Hypothalamus (tissue), 51 donors: ENCODE measurements at places on chromosomes 5 and 9.

- no peak for DNase-seq
Observed at GRCh38 chr5:58469896-58470295, 10.0 kb upstream of the PLK2 start.

GRCh38 chr9:34047864-34048726 lies 592 bp downstream of the UBAP2 start:
- no peak for DNase-seq

DNA sequence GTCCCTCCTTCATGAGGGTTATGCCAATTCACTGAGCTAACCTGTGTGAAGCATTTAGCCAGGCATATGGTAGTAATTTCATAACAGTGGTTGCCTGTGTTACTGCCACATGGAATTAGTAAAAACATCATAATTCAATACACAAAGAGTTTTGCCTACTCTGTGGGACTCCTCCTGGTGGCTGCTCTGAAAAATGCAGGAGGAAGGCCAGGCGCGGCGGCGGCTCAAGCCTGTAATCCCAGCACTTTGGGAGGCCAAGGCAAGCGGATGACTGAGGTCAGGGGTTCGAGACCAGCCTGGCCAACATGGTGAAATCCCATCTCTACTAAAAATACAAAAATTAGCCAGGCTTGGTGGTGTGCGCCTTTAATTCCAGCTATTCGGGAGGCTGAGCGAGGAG lies 547.3 kb downstream of the CDK5RAP2 start:
- no peak for DNase-seq

GRCh38 chr9:93846349-93846748 lies 108.8 kb downstream of the BARX1 start:
- no peak for DNase-seq

DNA sequence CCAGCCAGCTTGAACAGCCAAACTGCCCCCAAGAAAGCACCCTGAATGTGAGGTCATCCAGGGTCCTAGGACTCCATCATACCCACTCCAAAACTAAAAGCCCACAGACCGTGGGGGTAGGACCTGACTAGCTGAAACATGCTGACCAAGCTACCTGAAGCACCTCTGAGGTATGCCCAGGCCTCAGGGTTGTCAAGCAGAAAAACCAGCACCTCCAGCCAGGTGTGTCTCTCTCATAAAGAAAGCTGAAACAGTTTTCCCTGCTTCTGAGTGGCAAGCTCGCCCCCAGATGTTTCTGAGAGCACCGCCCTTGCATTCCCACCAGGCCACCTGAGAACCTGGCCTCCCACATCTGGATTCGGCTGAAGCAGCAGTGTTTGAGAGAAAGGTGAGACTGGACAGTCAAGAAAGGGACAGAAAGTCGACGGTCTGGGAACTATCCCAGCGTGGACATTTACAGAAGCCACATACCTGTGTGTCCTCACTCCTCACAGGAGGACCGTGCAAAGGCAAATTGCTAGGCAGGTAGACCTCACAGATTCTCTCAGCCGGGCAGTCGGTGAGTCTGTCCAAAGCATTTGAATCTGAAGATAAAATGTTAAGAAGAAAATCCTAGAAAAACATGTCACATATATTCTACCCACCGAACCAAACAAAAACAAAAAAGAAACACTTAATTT lies 155.6 kb upstream of the RASEF start:
- no peak for DNase-seq

GRCh38 chr9:136012651-136013050 lies 51.5 kb upstream of the UBAC1 start:
- DNase-seq, result no peak

GRCh38 chr5:95863383-95863757 lies 40.8 kb upstream of the GLRX start:
- no peak for DNase-seq

DNA sequence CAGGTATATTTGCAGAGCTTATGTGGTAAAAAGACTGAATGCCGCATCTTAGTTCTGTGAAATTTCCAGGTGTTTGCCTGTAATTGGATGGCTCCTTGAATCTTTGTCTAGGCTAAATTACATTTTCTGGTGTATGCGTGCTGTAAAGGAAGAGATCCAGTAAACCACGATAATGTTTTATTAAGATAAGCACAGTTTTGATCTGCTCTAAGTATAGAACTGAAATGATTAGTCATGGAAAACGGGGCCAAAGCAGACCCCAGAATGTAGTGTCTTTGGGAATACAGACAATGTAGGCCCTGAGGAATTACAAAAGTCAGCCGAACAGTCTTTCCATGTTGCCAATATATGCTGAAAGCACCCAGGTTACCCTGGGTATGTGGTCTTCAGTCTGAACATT lies 257.3 kb downstream of the FANCC start:
- no peak for DNase-seq

- no peak for DNase-seq
Observed at GRCh38 chr9:86217076-86217755, 42.2 kb downstream of the C9orf153 start.

GRCh38 chr9:18660001-18660400 lies 186.0 kb downstream of the ADAMTSL1 start:
- no peak for DNase-seq

DNA sequence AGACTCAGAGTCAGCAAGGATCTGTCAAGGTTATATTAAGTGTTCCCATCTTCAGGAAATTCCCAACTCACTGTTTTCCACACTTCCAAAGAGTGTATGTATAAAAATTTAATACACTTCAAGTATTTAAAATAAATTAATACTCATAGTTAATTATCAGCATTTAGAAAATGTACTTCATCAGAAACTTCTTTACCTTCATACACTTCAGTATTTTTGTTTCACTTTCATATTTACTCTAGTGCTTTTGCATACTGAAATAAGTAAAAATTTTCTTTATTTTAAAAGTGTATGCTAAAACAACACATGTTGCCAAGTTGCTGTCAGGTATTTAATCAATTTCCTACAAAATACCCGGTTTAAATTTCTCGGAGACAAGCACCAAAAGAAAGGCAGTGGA lies 16.5 kb downstream of the RICTOR start:
- DNase-seq, result no peak

GRCh38 chr9:107615321-107615720 lies 125.8 kb upstream of the KLF4 start:
- no peak for DNase-seq
